ENCODE measurements at places on chromosomes 11 and 22.

DNA sequence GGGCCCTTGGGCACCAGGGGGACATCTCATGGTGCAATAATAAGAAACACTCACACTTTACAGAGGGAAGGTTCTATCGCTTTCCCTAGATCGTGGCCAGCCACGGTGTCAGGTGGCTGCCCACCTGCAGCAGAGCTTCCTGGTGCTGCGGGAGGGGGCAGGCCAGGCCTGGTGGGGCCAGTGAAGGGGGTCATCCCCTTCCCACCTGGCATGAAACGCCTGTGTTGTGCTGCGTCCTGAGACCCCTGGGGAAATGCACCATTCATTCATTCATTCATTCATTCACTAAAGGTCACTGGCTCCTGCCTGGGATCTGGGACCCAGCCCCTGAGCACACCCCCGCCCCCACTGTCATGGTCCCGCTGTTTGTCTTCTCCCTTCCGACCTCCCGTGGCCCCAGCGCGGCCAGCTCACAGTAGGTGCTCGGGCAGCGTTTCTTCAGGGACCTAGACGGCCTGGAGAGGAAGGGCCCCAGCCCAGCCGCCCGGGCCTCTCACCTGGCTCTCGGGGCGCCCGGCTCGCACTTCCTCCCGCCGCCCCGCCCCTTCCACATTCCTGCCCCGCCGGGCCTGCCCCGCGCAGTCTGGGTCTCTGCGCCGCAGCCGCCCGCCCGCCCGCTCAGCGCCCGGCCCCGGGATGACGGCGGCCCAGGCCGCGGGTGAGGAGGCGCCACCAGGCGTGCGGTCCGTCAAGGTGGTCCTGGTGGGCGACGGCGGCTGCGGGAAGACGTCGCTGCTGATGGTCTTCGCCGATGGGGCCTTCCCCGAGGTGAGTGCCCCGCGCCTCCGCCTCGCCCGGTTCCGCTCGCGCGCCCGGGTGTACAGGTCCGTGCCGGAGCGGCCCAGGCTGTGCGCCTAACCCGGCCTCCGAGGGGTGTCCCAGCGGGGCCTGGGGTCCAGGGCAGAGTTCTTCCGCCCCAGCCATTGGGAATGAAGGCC lies at the start of gene RHOD:
Gene RHOD, plus strand, starts transcription at position 581 of the 938 bp plus-strand sequence. Its CDS starts 56 bp downstream, at position 637.
- peak; percentile 17 for DNase-seq

GRCh38 chr11:67376873-67377808 lies 3.7 kb upstream of the CLCF1 start:
- DNase-seq, result no peak

- DNase-seq, result peak; percentile 52
Measured at GRCh38 chr22:42300259-42301076, 30.0 kb upstream of the TCF20 start.

GRCh38 chr22:41682033-41682807 lies 6.4 kb downstream of the SNU13 start:
- DNase-seq, result peak; percentile 89

DNA sequence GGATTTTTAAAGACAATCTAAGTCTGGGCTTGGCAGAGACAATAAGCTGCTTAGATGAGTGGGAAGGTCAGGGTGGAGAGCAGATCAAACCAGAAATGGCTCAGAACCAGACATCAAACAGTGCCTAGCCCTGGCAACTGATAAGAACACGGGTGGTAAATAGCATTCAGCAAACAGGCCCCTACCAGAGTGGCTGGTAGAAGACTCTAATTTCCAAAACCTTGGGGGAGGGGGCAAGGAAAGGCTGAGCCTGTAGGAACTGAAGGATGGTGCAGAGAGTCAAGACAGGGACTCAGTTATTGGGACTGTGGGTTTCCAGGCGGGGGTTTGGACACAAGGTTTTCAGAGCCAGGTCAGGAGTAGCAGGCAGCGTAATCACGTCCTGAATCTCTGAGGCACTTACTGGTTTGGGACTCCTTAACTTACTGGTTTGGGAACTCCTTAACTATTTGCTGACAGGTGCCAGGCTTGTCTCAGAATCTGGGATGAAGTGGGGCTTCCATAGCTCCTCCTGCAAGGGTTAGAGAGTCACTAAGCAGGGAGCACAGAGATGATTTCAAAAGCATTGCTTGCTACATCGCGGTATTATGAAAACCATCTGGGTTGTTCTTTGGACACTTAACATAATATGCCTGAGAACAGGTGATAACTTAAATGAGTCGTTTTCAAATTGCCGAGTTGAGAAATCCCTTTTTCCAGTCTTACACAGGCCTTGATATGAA lies 5.7 kb upstream of the ABTB2 start:
- DNase-seq, result no peak

DNA sequence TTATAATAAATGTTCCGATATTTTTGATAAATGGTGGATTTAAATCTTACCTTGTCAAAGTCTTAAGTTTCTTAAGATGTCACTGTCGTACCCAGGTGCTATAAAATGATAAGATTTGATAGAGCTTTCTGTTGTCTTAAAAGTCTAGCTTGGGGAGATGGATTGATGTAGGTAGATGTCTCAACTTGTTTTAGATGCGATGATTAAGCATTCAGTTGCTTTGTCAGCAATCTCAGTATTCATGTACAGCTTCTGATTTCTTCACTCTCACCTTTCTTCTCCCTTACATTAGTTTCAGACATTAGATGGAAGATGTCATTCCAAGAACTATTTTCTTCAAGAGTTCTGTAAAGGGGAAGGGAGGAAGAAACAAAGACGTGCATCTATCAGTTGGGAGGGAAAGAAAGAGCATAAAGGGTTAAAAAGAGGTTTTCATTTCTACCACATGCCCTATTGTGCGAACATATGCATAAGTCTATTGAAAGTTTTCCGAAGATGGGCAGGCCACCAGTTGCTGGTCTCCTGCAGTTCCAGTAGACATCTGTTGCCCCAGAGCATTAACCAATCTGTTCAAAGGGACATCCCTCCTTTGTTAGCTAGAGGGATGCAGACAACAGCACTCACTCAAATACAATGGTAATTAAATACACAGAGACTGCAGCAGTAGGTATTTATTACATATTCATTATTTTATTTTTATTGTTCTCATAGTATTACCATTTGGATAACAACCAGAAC lies 38.4 kb downstream of the ZC3H12C start:
- DNase-seq, result no peak

DNA sequence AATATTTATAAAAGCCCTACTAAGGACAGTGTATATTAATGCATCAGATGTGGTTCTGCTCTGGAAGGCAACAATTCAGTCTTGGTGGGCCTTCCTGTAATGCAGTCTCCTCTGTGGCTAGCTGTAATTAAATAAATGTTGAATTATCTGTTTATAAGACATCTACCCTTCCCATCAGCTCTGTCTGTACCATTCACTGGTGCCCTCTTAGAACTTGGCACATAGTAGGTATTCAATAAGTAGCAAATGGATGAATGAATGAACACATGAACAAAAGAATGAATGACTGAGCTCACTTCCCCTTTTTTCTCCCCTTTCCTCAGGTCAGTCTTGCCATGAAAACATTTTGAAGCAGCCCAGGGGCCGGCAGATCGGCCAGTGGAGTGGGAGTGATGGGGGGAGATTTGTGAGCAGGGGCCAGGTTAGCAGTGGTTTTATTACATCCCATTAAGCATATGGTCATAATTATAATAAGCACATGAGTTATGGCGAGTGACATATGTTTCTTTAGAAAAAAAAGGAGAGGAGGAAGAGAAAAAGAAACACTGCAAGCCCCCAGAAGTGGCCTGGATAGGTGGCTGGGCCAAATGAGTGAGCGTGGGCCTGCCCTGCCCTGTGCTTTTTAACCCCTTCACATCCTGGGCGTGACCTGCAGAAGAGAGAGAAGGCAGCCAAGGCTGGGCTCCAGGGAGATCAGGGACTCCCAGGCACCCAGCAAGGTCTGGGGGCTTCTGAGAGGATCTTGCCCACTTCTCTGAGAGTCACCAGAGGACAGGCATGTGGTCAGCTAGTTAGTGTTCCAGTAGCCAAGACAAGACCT lies 48.6 kb upstream of the CD82 start:
- no peak for DNase-seq

Measured in CD4-positive, alpha-beta T cell treated with Interleukin-17A for 1 hour (primary cell).